HS-5 (cell line): ENCODE measurements at places on chromosomes 1 and 21.

DNA sequence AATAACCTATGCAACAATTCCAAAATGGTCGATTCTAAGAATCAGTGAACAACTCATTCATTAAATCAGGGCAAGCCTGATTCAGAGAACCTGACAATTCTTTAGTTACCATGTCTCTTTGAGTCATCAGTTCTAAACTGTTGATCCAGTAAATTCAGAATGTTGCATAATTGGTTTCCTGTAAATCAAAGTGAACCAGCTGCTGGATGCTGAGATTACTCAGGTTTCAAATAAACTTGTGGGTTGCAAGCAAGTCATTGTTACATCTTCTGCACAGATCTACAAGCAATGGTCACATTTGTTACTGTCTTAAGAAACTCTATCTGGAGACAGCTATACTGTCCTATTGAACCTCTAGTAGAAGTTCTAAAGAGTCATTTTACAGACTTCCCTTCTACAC lies 16.5 kb downstream of the PLA2G2D start:
- peak; percentile 69 for DNase-seq

GRCh38 chr1:243363832-243364231 lies 108.0 kb downstream of the SDCCAG8 start:
- DNase-seq = no peak

DNA sequence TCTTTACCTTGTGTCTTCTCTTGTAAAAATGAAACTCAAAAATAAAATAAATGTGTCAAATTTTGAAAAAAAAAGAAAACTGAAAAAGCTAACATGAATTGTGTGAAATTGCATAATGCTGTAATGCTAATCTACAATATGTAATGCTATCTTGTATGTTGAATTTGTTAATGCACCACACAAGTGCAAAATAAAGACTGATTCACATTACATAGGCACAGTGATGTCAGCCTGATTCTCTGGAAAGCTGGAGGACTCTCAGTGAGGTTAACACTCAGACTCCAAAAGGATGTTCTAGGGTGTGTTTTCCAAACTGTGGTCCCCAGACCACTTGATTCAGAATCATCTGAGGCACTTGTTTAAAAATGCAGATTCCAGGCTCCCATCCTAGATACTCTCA lies 25.6 kb downstream of the SYT11 start:
- DNase-seq = no peak

DNA sequence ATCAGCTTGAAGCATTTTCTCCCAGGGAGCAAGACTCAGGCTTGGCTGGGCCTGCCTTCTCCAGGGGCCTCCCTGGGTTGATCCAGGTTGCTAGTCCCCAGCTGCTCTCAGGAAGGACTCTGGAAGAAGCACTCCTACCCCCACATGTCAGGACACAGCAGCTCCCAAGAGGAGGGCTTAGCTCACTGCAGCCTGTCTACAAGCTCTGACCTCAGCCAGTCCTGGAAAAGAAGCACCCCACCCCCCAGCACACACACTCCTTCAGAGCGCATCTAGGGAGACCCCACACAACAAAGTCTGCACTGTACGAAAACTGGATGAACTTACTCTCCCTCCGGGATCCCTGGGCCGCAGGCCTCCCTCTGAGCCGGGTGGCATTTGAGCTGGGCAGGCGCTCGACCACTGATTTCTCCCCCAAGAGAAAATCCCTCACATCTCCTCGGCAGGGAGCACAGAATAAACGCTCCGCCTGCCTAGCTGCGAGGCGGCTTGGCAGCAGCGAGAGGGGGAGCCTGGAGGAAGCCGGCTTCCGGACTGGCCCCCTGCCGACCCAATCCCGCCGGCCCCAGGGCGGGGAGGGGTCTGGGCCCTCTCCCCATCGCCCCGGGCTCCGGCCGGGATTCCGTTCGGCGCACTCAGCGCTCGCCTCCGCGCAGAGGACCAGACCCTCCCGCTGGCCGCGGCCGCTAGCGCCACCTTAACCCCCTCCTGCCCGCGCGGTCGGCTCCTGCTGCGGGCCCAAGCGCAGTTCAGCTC lies at the start of gene KCNA2:
TSS of gene KCNA2 (minus strand) at position 458 of the 756 bp plus-strand sequence. CDS start 1,576 bp downstream, outside the sequence.
- no peak for DNase-seq

DNA sequence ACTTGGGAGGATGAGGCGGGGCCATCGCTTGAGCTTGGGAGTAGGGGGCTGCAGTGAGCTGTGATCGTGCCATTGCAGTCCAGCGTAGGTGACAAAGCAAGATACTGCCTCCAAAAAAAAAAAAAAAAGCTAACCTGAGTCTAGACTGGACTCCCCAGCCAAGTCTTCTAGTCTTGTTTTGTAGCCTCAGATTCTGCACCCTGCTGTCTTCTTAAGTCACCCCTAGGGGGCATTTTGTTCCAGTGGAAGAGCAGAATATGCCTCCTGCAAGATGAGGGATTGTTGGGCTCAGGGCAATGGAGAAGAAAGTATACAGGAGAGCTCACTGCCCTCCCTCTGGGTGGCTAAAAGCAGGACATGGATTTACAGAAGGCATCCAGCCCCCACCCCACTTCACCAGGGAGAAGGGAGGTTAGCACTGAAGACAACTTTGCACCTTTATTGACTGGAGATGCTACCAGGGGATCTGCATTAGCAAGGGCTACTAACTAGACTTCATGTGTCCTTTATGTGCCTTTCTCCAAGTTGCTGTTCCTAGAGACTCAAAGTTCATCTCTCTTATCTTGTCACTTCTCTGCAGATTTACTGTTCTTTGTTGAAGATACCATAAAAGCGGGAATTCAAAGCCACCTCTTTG lies 15.3 kb upstream of the RNF187 start:
- no peak for DNase-seq

GRCh38 chr1:156434989-156435544 lies 65.5 kb downstream of the MEF2D start:
- DNase-seq = no peak

GRCh38 chr1:197674286-197674685 lies 101.0 kb downstream of the DENND1B start:
- no peak for DNase-seq

- peak; percentile 97 for DNase-seq
These were observed 29.6 kb upstream of the RNF187 start for GRCh38 chr1:228457396-228458176.

GRCh38 chr1:63893976-63894375 lies 120.2 kb downstream of the ROR1 start:
- DNase-seq = no peak

DNA sequence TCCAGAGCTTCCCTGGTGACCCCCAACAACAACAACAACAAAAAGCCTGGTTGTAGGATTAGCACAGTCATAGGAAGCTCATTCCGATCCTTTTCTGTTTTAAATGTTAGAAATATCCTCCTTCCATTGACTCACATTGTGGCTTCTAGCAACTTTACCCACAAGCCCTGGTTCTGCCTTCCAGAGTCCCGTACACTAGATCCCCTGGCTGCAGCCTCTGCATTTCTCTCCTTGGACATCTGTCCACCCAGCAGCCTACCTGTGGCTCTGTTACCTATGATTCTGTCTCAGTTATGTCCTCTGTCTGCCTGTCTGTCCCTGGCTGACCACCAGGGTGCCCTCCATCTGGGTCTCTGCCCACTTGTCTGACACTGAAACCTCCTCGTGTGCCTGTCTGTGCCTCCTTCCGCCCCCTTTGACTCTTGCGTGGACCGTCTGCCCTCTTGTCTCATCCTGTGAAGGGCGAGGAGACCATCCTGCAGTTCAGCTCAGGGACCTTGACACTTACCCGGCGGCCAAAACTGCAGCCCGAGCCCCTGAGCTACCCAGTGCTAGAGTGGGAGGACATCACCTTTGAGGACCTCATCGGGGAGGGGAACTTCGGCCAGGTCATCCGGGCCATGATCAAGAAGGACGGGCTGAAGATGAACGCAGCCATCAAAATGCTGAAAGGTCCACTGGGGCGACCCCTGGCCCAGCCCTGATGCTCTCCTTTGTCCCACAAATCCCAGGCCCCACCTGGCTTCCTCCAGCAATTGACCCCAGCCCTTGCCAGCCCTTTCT lies 16.1 kb downstream of the TIE1 start:
- no peak for DNase-seq
